GM20000 (cell line): ENCODE measurements at places on chromosomes 6 and 20.

GRCh38 chr6:71258078-71258866, 30.3 kb upstream of the OGFRL1 start:
- DNase-seq: no peak

GRCh38 chr20:34604980-34605788, 46.7 kb downstream of the MAP1LC3A start:
- no peak for DNase-seq

DNA sequence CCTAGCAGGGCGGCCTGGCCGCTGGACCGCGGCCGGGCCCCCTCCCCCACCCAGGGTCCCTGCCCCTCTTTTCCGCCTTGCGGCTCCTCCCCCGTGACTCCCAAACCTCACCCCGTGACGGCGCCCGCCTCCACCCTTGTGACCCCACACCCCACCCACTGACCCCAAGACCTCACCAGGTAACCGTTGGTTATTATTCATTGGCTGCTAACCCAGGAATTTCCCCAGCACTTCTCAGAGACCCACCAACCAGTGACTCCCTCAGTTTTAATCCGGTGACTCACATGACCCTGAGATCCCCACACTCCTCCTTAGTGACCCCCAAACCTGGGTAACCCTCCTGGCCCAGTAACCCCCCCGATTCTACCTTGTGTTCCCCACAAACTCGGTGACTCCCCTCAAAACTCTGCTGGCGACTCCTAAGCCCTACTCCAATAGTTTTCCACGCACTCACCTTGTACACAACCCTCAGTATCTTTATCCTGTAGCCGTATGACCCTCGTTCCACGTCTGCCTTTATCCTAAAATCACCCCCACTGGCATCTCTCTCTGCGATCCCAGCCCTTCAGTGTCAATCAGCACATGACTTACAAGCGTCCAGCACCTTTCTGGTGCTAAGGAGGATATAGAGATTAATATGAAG, 534 bp downstream of the ZNF76 start:
- DNase-seq: peak; percentile 90

DNA sequence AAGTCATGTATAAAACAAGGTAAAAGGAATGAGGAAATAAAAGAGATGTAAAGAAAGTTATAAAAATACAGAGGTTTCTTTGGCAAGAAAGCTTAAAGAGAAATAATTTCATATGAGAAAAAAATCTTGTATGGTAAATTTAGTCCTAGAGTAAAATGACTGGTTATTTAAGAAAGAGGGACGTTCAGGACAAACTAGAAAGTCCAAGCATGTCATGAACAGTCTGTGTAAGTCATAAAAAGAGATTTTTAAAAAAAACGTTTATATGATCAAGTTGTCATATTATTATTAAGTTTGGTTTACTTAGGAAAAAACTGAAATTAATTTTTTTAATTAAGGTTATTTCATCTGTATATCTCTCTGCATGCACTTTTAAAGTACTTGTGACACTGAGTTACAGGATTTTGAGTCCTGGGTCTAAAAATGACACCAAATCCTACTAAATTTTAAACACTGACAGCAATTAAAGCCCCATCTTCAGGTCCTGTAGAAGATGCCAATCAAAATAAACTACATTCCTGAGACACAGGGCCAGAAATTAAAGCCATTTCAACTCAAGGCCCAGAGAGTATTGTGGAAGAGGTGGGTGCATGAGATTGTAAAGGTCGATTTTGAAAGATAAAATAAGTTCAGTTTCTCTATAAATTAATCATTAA, 62.4 kb downstream of the AGPAT4 start:
- DNase-seq: no peak

DNA sequence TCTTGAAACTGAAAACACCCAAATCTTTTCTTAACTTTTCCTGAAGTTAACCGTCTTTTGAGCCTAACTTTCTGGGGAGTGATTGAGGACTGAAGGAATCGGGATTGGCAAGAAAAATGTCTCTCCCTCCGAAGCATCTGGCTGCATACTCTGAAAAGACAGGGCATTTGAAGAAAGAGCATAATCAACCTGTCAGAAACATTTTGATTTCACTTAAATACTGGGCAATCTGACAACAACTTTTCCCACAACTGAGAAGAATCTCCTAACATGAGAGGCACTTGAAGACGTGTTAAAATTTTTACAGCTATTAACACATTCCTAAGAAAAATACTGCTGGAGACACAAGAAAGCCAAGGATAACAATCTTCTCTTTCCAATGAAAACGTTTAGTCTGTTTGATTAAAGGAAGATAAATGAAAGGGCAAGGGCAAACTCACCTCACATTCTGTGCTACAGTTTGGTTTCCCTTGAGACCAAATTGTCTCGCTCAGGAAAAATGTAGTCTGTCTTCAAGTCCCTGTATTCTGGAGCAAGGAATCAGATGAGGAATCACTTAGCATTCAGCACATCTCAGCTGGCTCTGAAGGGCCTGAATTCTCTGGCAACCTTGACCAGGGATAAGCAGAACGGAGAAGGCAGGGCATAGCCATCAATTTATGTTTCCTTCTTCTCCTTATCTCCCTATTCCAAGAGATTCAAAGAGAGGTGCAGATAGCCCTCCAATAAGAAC, 76.1 kb downstream of the TBX18 start:
- no peak for DNase-seq
